SK-N-DZ (cell line): ENCODE measurements at places on chromosomes 16 and 17.

DNA sequence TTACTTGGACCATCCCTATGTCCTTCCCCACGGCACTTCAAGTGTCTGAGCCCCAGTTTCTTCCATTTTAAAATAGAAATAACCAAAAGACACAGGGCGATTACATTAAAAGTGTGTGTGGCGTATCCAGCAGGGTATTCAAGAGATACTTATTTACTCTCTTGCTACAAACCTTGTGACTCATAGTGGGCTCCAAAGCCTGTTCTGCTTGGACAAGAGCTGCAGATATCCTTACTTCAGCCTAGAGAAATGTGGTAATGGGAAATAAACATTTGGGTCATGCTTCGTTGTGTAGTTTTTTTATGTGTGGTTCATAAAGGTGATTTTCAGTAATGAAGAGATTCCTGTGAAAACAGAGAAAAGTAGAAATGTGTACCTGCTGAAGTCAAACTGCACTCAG lies 288.9 kb upstream of the CDH11 start:
- DNase-seq, result no peak

- DNase-seq, result no peak
Measured at GRCh38 chr17:14197057-14197456, 39.6 kb downstream of the CDRT15 start.

DNA sequence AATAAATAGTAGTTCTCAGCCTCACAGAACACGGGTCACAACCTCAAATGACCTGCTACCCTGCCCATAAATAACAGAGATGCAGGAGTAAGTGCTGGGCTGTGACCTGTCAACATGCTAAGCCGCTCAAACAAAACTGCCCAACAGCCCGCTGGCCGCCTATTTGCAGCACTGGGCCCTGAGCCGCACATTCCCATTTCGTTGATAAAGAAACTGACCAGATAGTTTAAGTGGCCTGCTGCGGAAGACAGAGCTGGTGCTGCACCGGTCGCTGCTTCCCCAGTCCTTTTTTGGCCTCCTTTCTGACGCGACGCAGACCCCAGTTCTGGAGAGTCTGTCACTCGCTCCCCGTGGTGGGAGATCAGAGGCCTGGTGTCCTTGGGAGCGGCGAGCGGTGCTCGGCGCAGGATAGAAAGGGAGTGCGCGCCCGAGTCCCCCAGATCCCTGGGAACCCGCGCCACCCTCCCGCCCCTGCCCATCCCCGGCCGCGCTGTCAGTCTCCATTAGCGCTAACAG lies 349 bp upstream of the SLC6A2 start:
- DNase-seq, result peak; percentile 94

GRCh38 chr17:77375108-77375916 lies 234.5 kb downstream of the SEC14L1 start:
- DNase-seq, result no peak

DNA sequence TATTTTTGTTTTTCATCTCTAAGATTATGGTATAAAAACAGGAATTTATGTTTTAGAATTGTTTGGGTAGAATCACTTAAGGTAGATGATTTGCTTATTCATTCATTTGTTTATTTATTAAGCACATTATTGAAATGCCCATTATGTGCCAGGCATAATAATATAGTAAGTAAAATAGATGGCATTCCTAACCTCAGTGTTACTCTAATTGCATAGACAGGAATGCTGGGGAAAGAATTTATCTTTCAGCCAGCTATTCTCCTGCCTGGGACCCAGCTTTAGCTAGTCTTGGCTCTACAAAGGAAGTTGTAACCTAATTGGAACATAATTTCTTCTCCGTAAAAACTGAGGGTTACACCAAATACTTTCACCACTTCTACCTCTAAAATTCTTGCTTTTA lies 44.6 kb downstream of the NFAT5 start:
- DNase-seq, result no peak

- DNase-seq, result no peak
Measured at GRCh38 chr16:73265124-73265837, 217.4 kb upstream of the ZFHX3 start.

DNA sequence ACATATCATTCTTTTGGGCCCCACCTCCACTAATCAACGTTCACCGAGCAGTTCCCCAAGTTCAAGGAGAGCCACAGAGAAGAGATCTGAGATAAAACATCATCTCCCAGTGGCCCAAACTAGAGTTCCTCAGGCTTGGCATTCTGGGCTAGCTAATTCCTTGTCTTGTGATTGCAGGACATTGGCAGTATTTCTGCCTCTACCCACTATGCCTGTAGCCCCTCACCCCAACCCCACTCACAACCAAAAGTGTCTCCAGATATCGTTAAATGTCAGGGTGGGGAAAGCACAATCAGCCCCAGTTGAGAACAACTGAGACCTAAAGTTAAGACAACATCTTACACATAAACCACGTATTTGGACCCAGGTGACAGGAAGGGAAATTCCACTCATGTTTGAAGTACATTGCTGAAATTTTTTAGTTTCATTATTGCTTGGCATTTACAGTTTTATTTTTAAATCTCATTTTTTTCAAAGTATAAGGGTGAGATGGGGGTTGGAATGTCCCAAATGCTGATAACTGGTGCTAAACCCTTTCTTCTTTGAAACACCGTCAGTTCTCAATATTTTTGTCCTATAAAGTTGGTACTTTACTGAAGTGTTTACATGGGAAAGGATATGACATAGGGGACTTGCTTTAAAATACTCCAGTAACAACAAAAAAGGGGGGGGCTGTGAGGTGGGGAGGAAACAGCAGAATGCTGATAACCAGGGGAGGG lies 13.6 kb downstream of the ZC3H7A start:
- no peak for DNase-seq

GRCh38 chr17:56765449-56765848 lies 68.3 kb downstream of the C17orf67 start:
- no peak for DNase-seq

GRCh38 chr17:18110636-18111145 lies 2.1 kb downstream of the MYO15A start:
- DNase-seq, result no peak

DNA sequence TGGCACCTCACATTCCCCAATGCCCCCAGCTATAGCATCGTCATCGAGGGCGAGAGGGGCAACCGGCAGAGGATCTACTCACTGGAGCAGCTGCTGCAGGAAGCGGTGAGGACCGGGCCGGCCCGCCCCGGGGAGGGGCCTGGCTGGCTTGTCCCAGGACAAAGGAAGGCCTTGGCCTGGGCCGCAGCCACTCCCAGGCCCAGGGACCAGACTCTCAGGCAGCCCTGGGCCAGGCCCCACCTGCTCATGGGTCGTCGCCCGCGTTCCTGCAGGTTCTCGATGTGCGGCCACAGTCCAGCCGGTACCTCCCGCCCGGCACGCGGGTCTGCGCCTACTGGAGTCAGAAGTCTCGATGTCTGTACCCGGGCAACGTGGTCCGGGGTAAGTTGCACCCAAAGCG lies 53.4 kb downstream of the ACTG1 start:
- no peak for DNase-seq

GRCh38 chr16:21638573-21638975 lies 13.8 kb downstream of the IGSF6 start:
- DNase-seq, result no peak

GRCh38 chr16:66204756-66205155 lies 161.7 kb upstream of the CDH5 start:
- no peak for DNase-seq

GRCh38 chr16:53773150-53773846 lies 69.3 kb downstream of the FTO start:
- peak; percentile 66 for DNase-seq

- no peak for DNase-seq
Measured at GRCh38 chr17:54950116-54950515, 18.3 kb downstream of the COX11 start.

DNA sequence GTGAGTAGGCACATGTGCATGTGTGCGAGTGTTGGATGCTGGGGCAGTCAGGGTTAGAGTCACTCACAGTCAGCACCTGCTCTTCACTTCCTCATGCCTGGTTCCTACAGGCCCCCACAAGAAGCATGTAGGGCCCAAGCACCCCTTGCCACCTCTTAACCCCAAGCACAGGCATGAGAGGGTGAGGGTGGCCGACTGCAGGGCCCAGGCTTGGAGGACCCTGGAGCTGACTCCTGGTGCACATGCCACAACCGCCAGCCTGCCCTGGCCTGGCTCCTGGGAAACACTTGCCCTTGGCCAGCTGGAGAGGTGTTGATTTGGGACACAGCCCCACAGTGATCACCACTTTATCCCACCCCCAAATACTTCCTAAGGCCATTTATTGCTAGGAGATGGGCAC lies 16.9 kb upstream of the CDRT15L2 start:
- DNase-seq, result no peak

DNA sequence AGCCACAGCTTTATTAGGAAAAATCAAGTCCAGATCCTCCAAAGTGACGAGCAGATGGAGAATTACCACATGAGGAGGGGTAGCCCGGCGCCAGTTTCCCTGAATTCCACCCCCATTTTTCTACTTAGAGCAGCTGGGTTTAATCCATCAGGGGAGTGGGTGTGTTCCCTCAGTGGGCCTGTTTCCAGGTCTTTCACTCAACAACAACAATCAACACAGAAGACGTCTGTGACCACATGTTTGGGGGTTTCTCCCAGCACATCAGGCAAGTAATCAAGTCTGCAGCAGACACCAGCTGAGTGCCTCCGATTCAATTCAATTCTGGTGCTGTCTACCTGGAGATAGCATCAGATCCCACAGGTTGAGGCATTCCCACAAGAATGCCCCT lies 6.8 kb downstream of the SLC6A2 start:
- DNase-seq, result peak; percentile 41

GRCh38 chr16:87451563-87452210 lies 41.1 kb downstream of the ZCCHC14 start:
- no peak for DNase-seq

GRCh38 chr16:9898555-9898954 lies 283.7 kb downstream of the GRIN2A start:
- DNase-seq, result no peak

- no peak for DNase-seq
Measured at GRCh38 chr16:68009157-68009735, 6.5 kb downstream of the DPEP2NB start.

DNA sequence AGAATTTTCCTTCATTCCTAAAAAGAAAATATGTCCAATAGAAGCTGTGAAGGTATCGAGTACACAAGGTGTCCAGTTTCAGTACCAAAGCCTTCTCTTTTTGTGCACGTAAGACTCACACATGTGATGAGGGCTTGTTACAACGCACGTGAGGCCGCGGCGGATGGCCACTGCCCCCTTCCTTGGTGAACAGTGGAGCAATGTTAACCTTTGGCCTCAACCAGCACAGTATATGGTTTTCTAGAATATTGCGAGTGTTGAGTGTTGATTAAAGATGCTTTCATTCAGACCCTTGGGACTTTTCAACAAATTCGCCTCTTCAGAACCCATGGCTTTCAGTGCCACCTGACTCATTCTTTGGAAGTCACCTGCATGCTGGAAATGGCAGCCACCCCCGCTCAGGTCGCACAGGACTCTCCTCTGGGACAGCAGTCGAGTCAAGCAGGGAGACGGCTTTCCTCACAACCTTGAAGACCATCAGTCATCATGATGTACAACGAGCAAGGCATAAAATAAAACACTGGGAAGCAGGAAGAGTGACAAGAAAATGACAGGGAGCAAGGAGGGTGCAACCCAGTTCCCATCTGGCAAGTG lies 14.5 kb downstream of the MAP1LC3B start:
- DNase-seq, result no peak

DNA sequence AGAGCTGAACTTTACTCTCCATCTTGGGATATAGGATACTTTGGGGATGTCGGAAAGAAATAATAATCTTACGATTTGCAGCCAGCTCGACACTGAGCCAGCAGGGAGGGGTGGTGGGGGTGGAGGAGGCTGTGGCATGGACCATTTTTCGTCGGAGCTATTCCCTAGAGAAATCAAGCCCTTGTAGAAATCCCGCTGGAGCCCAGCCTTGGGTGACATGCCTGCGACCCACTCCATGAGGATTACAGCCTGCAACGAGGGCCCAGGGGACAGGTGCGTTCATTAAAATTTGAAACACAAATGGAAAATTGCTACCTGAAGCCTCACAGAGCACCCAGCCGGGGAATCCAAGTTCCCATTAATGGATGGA lies 82.8 kb upstream of the GSE1 start:
- no peak for DNase-seq

- DNase-seq, result no peak
Measured at GRCh38 chr16:72850853-72851252, 197.1 kb downstream of the ZFHX3 start.

DNA sequence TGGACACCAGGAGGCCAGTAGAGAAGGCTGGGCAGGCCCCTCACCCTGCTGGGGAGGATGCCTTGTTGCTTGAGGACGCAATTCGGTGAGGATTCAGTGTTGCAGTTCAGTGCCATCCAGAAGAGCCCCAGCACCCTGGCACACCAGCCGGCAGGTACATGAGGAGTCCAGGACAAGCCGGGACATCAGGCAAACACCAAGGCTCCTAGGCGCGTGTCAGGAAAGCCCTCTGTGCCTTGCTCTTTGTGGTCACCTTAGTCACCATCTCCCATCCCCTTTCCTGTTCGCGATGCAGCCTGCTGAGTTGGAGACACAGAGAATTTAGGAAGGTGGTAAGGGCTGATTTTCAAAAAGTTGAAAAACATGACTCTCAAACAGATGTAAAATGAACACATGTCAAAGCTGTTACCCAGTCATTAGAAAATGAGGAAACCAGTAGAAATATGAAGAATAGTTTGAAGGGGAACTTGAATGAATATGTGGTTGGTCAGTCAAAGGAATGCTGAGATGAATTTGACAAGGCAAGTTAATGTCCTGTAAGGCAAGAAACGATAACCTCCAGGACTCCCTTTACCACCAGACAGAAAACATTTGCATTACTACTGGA lies 2.3 kb upstream of the NCBP3 start:
- no peak for DNase-seq

DNA sequence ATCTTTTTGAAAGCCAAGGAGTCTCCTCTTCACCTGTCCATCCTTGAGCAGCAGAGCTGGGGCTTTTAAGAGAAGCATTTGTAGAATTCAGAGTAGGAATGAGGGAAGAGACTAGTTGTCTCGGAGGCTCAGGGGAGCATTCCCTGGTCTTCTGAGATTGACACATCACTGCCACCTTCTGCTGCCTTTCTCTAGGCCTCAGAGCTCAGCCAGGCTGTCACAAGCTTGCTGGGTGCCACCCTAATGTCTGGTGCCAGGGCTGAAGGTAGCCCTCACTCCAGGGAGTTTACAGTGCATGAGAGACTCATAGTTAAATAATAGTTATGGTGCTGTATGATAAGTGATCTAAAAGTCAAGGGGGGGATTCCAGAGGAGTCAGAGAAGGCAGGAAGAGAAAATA lies 39.7 kb downstream of the B9D1 start:
- no peak for DNase-seq

GRCh38 chr17:29157310-29157709 lies 22.9 kb downstream of the MYO18A start:
- DNase-seq, result no peak

- no peak for DNase-seq
Measured at GRCh38 chr16:22346483-22346882, 27.9 kb downstream of the CDR2 start.

- no peak for DNase-seq
Measured at GRCh38 chr17:39238311-39238972, 12.7 kb upstream of the STAC2 start.

GRCh38 chr17:60087882-60088669 lies 9.4 kb upstream of the HEATR6 start:
- DNase-seq, result no peak
